NB4 (cell line): ENCODE measurements at places on chromosomes 6 and 20.
A peak's percentile ranks its signal among the peaks of the same experiment; 100 is the strongest.

DNA sequence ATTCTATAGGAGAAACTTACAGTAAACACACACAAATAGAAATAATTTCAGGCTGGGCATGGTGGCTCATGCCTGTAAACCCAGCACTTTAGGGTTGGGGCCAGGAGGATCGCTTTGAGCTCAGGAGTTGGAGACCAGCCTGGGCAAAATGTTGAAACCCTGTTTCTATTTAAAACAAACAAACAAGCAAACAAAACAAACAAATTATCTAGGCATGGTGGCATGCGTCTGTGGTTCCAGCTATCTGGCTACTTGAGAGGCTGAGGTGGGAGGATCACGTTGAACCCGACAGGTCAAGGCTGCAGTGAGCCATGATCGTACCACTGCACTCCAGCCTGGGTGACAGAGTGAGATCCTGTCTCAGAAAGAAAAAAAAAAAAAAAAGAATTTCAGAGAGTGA, 64.0 kb downstream of the NHLRC1 start:
- DNase-seq = no peak

- no peak for DNase-seq
Measured at GRCh38 chr6:139547122-139547776, 172.8 kb upstream of the CITED2 start.

GRCh38 chr20:46117704-46118467, at the start of gene CD40:
TSS of gene CD40 (plus strand) at chr20:46118314. CDS start at chr20:46118344, 30 bp downstream.
- peak; percentile 39 for DNase-seq

GRCh38 chr20:57316795-57317201, 12.8 kb upstream of the SPO11 start:
- no peak for DNase-seq

DNA sequence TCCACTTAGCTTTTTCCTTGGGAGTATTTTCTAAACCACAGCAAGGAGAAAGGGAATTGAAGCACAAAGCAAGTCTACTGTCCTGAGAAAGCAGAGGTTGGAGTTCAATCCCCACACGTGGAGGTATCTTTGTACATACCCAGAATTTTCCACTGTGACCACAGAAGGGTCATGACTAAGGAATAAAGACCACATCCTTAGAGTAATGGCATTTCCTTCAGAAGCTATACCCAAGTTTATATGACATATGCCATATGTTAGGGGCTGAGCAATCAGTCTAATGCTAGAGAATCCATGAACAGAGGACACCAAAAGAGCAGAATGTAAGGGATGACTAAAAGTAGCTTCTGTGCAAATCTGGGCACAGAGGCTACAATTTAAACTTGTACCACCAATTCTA, 46.4 kb downstream of the ATG5 start:
- DNase-seq = peak; percentile 12

DNA sequence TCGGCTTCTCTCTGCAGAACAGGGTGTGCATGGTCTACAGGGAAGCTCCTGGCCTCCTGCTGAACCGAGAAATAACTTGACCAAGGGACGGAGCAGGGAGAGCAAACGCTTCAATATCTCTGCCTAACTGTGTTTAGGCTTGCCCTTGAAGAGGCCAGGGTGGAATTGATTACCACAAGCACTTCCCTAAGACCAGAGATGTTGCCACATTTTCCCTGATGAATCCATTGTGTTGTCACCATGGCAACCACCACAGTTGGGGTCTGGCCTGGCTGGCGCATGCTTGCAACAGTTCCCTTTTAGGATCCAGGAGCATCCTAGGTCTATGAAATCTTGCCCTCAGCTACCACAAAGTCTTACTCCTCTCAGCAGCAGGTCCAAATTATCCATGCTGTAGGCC, 213.5 kb upstream of the SULF2 start:
- peak; percentile 95 for DNase-seq

DNA sequence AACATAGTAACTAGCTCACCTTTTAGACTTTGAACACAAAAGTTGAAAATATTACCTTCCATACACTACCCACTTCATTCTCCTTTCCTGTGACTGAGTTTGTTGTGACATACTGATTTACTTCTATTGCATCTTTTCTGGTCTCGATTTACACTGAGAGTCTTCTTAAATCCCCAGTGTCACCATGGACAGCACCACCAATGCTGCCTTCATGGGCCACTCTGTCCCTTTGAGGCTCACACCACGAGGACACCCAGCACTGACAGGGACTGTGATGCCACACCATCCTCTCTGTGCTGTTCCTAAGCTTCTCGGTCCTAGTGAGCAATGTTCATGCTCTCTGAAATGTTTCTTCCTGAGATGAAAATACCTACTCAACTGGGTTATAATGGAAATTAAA, 337.1 kb upstream of the IRAK1BP1 start:
- peak; percentile 9 for DNase-seq

DNA sequence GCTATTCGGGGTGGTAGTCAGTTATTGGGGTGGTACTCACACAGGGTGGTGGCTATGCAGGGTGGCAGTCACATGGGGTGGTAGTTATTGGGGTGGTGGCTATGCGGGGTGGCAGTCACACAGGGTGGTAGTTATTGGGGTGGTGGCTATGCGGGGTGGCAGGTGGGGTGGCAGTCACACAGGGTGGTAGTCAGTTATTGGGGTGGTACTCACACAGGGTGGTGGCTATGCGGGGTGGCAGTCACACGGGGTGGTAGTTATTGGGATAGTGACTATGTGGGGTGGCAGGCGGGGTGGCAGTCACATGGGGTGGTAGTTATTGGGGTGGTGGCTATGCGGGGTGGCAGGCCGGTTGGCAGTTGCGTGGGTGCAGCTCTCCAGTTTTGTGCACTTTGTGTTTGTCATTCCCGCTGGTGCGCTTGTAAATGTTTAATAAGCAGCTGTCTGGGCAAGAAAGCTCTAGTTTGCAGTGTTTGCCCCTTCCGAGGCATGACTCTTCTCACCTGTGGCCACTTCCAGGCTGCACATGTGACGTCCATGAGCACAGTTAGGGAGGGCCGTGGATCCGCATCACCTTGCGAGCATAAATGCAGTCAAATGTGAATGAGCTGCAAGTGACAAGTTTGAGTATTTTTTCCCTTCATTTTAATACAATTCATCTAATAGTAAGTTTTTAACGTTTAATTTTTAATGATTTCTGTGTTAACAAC, 219.0 kb upstream of the CST7 start:
- no peak for DNase-seq

DNA sequence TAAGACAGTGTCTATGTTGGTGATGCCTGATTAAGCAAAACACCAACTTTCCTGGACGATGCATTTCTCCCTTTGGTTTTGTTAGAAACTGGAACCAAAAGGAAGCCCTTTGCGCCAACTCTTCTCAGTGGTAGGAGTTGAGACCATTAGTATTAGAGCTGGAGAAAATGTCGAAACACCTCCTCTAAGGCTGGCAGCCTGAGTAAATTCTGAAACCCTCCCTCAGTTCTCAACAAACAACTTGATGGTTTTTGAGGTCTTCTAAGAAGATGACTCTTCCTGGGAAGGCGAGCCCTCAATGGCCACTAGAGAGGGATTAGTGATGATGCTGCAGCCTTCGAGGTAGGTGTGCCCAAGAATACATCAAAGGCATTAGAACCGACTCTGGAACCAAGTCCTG, 78.4 kb upstream of the CCN6 start:
- DNase-seq = no peak

GRCh38 chr6:2061880-2062279, 183.5 kb downstream of the GMDS start:
- DNase-seq = no peak

DNA sequence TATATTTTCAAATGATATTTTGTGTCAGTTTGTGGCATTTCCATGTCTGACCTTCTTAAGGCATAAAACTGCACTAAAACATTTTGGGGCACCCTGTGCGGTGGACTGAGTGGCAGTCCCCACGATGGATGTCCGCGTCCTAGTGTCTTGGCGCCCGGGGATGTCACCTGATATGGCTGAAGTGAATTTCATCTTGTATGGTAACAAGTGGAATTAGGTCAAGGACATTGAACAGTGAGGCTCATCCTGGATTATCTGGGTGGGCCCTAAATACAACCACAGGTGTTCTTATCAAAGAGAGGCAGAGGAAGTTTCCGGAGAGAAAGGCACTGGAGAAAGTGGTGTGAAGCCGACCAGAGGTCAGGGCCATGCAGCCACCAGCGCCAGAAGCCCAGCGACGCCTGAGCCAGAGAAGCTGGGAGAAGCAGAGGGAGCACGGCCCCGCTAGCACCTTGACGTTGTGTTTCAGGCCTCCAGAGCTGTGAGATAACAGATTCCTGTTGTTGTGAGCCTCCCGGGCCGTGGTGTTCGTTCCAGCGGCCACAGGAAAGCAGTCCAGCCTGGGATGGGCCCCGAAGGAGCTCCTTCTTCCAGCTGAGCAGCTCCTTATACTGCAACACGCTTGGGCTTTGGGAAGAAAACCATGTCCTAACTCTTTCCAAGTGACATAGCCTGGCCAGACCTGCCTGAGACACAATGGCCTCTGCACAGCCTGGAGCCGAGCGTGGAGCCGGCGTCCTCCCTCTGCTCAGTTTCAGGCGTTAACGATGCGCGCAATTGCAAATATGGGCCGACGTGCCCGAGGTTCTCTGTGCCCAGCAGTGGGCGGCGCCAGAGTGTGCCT, 22.5 kb downstream of the THBS2 start:
- DNase-seq = no peak

DNA sequence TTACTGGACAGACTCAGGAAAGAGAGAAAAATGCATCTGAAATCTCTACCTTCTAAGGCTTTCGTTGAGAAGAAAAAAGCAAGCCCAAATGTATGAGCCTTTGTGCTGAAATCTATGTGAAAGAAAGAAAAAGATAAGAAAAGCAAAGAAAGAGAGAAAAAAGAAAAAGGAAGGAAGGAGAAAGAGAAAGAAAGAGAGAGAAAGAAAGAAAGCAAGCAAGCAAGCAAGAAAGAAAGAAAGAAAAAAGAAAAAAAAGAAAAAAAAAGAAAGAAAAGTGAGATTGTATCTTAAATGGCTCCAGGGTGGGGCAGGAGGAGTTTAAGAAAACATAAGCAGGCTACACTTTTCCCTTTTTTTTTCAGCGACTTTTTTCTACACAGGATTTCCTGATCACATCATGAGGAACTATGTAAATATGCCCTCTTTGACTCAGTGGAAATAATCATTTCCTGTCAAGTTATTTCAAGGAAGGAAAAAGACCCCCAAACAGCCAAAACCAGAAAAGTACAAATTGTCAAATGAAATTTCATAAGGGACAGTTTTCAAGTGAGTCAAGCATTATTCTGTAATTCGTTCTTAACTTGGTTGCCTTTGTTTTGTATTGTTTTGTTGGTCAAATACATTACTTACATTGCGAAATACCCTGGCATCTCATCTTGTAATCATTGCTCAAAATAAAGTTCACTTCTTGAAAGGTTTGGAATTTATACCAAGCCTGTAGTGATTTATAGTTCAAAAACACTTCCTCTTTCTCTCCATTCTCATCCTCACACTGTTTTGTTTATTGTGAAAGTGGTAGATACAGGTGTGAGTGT, 79.5 kb upstream of the RNF217 start:
- DNase-seq = no peak

GRCh38 chr6:63492476-63492875, 79.8 kb upstream of the LOC128125822 start:
- no peak for DNase-seq

GRCh38 chr6:78598966-78599365, 268.4 kb upstream of the IRAK1BP1 start:
- DNase-seq = no peak

- DNase-seq = no peak
Measured at GRCh38 chr20:63026582-63027165, 19.9 kb upstream of the BHLHE23 start.

DNA sequence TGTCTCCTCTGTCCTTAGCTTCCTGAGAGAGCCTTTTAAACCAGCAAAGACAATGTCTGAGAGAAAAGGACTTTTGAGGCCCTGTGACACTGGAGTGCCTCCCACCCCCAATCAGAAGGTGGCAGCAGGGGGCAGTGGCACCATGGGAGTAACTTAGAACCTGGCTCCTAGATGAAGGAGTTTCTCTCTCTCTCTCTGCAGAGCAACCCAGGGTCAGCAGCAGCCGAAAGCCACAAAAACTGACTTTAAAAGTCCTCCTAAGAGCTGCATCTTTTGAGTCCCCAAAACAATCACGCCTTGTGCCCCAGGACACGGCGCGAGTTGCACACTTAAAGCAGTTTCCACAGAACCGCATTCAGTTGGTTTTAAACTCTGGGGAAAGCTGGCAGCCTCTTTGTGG, 5.3 kb upstream of the TCP11 start:
- DNase-seq = peak; percentile 76

DNA sequence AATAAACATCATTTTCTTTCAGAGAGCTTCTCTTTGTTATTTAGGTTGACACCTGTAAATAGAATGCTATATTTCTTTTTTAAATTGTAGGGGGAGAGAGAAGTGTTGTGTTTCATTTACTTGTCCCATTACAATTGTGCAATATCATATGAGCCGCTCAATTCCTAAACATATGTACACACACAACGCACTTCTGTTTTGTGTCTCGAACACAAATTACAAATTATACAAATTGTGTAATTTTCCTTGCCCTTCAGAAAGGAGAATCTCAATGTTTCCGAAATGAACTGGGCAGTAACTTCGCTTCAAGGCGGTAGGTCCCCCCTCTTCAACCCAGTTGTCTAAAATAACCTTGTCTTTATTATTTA, 2.6 kb upstream of the ABT1 start:
- DNase-seq = no peak

GRCh38 chr6:170522565-170523183, 30.4 kb downstream of the PSMB1 start:
- peak; percentile 71 for DNase-seq

DNA sequence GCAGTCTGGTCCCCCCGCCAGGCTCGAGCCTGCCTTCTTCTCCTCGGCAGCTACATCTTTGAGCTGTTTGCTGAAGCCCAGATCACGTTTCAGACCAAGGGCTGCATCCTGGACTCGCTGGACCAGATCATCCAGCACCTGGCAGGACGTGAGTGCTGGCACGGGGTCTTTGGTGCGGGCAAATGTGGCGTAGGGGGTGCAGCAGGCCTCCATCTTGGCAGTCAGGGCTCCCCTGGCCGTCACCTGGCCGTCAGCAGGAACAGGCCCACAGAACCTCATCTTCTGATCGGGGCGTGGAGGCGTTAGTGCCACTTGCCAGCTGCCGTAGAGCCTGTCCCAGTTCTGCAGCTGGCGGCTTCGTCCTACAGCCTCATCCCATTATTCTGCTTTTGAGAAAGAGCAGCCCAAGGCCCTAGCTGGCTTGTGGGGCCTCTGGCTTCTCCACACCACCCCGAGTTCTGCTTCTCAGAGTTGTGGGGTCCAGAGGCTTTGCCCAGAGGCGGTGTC, 16.6 kb upstream of the TNFRSF6B start:
- no peak for DNase-seq

DNA sequence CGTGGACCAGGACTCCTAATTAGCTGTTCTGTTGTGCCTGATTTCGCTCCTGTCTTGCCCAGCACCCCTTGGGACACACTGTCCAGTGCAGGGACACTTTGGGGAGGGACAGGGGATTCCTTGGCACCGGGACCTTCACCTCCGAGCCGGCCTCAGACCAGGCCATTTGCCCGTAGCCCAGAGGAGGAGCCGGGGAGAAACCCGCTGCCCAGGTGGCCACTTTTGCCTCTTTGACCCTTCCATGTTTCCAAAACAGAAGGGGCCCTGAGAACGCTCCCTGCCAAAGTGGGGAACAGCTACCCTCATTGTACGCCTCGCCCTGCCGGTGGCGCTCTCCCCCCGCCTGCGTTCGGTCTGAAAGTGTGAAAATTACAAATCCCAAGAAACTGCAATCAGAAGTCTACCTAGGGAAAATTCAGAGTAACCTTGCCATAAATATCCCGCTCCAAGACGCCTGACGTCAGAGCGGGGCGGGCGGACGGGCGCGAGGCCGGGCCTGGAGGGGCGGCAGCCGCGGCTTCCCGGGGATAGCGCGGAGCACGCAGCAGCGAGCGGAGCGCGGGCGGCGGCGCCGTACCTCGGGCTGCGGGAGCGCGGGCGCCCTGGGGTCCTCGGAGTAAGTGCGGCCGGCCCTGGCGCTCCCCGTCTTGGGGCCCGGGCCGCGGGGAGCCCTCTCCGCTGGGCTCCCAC, at the start of gene DAAM2:
DAAM2 (plus strand) TSS at position 527 of the 690 bp plus-strand sequence. CDS start 63,927 bp downstream, outside the sequence.
- DNase-seq = no peak
